ENCODE measurements at places on chromosomes 1 and 21.

- peak; percentile 77 for DNase-seq
Observed at GRCh38 chr21:44517175-44517899, 22.7 kb downstream of the KRTAP10-1 start.

DNA sequence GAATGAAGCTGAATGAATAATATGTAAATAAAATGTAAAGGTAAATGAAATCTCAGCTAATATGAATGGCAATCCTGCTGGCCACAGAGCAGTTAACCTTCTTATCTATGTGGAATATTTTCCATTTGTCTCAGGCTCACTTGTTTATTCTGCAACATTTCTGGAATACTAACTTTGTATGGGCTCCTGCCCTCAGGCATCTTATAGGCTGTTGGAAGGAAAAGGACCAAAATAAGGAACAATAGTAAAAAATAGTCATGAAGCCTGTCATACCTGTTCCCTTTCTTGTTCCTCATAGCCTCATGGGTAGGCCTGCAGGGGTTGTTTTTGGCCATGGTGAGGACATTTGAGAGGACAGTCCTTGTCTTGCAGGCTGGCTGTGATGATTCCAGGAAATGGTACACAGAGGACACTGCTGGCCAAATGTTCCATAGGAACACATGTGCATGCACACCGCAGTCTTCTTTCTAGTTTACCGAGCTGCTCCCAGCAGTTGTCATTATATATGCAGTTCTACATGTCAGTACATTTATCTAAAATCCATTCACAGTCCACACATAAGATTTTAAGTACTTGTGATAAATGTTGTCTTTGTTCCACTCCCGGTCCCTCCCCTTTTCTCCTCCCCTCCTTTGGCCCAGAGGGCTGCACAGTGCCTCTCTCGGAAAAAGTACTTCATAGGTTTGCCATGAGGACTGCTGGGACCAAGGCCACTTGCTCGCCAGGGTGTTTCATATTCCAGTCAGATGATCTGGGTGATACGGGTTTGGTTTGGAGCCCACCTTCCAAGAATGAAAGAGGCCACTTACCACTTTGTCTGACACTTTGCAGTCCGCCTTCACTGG, 15.2 kb upstream of the KCNQ4 start:
- no peak for DNase-seq

- DNase-seq, result no peak
Observed at GRCh38 chr1:208326033-208326432, 81.8 kb upstream of the PLXNA2 start.

DNA sequence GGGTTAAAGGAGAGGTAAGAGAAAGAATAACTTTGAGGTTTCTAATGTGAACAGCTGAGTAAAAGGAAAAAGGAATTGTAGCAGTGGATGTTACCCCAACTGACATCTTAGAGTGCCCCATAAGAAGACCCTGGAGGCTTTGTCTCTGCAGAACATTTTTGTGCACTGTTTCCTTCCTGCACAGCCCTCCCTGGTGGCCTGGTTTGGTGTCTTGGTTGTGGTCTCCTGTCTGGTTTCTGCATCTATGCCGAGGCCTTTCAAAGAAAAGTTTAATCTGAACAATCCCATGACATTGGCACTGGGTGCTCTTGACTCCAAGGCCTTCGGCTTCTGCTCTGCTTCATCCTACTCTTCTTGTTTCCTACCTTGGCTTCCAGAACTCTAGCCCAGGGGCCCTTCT, 57.8 kb downstream of the RHOU start:
- DNase-seq, result no peak

DNA sequence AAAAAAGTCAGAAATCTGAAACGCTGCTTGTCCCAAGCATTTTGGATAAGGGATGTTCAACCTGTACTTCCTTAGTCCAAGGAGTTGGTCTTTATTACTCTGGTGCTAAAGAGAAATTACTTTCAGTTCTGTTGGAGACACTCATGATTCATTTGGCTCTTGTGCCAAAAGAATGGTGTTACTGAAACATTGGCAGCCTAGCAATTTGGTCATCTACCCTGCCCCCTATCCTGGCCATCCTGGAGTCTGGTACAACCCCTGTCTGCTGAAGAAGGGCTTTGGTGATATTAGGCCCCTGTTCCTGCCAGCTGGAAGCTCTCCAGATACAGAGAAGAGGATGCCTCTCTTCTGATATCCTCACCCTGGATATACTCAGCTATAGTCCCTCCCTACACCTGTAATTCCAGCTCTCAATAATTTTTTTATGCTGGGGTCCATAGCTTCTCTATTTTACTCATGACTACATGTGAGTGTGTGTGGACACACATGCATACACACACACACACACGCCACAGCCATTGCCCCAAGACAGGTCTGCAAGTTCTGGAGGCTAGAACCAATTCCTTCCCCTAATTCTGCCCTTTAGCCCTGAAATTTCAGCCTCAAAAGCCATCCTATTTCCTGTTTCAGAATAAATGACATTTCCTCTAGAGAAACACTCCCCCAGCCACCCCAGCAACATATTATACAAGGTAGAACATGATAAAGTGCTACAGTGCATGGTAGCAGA, 40.0 kb downstream of the LHX8 start:
- no peak for DNase-seq

- no peak for DNase-seq
Observed at GRCh38 chr1:216200941-216201340, 222.3 kb downstream of the USH2A start.

GRCh38 chr1:245673881-245674414, 519.2 kb downstream of the KIF26B start:
- DNase-seq, result peak; percentile 98

DNA sequence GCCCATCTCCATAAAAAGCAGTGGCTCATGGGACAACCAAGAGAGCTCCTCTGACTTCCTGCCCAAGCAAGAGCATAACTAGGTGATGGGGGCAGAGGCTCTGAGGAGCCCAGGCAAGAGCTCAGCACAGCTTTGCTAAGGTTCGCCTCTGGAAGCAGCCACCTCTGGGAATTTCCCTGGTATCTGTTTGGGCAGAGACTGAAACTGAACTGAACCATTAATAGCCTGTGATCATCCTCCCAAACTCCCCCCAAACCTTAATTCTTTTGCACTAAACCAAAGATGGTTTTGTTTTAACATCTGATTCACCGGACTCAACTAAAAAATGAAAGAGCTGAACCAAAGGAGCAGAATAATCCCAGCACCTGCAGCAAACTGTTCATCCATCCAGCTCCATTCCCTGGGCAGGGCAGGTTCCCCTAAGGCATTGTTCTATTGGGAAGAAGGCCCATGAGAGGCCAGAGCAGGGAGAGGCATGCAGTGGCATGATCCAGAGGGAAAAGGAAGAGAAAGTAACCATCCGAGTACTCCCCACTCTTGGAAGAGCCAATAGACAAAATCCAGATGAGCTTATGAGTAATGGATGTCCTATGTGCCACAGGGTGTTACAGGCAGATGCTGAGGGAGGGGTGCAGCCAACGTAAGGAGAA, 77.8 kb upstream of the KAZN start:
- DNase-seq, result no peak

DNA sequence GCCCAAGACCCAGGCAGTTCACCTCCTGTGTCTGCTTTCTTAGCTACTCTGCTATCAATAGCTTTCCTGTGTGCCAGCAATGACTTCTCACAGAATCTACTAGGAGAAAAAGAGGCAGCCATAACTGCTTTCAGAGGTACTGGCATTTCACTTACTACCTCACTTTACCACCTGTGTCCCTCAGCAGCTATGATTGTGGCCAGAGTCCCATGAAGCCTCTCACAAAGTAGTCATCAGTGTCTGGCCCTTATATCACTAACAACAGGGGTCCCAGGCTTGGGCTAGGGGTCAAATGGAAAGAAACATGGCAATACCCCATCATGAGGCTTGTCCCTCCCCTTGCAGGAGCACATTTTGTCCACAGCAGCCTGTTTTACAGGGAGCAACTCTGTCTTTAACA, 62.7 kb upstream of the EPS8L3 start:
- DNase-seq, result no peak

DNA sequence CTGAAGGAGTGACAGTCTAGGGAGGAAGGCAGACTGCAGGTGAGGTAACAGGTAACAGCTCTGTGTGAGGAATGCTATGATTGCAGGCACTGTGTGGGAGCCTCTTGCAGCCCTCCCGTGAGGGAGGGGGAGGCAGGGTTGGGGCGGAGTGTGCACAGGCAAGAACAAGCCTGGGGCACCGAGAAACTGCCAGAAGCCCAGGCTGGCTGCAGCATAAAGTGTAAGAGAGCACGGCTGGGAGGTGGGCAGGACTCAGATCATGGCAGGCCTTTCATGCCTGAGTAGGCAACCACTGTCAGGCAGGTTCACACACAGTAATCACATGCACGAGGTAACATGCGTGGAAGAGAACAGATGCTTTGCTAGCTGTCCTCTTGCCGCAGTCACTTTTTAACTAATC, 11.3 kb upstream of the RHEX start:
- no peak for DNase-seq

- DNase-seq, result peak; percentile 85
Observed at GRCh38 chr1:110053552-110054428, 16.7 kb downstream of the ALX3 start.

DNA sequence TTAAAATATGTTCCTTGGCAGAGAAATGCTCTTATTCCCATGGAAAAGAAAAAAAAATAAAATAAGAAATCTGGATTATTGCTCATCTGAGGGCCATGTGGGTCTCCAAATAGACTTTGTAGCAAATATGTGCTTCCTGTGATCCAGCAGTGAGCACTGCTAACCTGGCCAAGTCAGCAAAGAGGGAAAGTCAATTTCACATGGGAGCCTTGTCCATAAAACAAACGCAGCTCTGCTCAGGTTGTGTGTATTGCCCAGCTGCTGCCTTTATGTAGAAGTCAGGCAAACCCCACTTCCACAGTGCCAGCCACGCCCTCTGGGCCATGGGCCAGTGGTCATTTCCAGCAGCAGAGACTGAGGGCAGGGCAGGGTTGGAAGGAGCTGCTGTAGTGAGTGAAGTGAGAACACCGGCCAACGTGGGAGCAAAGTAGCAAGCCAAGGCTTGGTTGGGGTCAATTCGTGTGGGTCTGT, 174.3 kb downstream of the LYPLAL1 start:
- no peak for DNase-seq

DNA sequence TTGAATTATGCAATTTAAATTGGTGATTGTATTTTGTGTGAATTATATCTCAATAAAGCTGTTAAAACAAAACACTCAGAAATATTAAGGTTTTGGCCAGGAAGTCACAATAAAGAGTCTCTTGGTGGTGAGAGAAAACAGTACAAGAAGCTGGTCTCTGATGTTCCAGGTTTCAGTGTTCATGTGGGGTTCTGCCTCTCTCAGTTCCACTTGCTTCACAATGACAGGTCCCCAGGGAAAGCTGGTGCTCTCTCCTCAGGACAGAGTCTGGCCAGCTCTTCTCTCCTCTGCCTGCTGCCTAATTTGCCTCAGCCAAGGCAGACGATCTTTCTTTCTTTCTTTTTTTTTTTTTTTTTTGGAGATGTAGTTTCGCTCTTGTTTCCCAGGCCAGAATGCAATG, 342.9 kb upstream of the PLXNA2 start:
- no peak for DNase-seq

- DNase-seq, result peak; percentile 84
Observed at GRCh38 chr21:43269440-43269839, 100.6 kb downstream of the CRYAA start.

- DNase-seq, result peak; percentile 95
Observed at GRCh38 chr1:26279456-26280332, at the start of gene SH3BGRL3. Gene SH3BGRL3, plus strand, starts transcription at chr1:26280086. Its CDS starts 70 bp downstream, at chr1:26280156.

DNA sequence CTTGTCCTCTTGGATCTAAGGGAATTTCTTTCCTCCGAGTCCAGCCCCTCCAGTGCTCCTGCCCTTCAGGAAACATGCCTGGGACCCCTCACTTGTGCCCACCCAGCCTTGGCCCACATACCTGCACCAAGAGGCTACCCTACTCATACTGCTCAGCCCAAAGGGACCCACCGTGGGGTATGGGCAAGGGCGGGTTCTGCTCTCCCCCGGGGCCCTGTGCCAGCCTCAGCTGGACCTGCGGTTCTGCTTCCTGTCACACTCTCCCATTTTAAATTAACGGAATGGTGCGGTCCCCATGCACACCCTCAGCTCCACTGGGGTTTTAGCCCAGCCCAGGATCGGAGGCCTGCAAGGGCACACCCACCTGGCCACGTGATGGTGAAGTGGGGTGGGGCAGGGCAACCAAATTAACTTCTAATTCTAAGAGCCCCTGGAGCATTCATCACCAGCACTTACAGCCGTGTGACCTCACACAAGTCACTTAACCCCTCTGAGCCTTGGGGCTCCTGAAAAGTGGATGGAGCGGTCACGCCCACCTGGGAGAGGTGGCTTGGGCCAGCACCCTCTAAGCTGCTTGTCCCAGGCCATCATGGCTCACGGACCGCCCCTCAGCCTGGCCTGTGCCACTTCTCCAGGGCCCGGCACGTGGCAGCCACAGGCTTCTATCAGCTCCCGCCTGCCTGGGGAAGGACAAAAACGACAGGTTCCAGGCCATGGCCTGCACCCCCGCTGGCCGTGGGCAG, 28.3 kb downstream of the TP73 start:
- DNase-seq, result peak; percentile 92

DNA sequence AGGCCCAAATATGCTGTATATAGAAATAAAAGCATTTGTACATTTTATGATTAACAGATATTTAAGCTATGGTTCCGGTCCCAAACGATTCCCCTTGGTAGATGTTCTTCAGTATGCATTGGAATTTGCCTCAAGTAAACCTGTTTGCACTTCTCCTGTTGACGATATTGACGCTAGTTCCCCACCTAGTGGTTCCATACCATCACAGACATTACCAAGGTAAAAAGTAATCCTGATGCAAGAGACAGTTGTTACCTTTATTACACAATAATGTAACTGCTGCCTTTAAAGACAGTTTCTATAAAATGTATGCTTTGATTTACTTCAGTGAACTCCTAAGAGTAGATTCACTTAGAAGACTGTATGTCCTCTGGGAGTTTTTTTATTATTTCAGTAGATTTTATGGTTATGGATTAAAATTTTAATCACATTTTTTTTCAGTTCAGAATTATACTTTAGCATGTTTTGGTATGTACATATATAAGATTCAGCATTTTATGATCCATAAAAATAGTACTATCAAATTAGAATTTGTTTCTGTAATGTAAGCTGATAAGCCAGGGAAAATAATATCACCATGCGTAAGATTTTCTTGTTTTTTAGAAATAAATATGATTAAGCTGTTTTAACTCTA, 96.5 kb downstream of the USP25 start:
- DNase-seq, result peak; percentile 80

Measured in Karpas-422 (cell line).